ENCODE measurements at places on chromosomes 1 and 21. TPM values are rescaled to one million over a fixed set of nuclear protein-coding genes. Genes with fewer than 3 reads are reported as not detected.

The COL6A1 gene
- 0.40 TPM for total RNA-seq

DNA sequence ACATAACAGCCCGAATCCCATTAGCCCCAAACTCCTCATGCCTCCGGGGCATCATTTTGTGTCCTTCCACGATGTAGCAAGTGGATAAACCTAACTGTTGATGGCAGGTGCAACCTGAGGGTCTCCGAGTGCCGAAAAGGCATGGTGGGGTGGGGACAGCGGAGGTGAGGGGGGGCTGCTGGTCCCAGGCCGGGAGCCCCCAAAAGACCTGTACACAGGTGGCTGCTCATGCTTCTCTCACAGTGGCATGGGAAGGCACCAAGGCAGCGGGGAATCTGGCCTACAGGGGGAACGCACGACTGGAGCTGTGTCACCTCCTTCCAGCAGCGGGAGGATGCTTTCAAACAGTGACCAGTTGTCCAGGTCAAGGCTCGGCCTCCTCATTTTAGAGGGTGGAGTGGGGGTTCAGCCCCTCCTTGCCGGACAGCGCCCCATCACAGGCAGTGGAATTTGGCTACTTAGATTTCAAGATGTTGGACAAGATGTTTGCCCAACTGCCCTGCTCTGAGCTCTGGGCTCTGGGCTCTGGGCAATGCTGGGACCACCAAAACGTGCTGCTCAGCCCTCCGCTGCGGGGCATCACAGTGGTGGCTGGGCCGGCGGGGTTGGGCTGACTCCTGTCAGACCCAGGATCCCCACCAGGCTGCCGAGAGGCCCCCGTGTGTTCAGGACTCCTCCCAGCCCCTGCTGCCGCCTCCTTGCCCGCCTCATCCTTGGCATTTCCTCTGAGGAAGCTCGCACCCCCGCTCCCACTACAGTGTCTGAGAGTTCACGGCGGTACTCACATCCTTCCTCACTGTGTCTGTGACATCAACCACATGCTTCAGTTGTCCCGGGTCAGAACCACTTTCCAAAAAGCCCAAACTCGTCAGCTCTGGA, 7.6 kb downstream of the DNMT3L start:
- no peak overlapping the region for H3K4me3 ChIP-seq
- no peaks in the 10 kb centered on the region for H3K36me3 ChIP-seq
- H3K27ac ChIP-seq: no peak overlapping the region
- no peak for DNase-seq
- peaks cover 2% of the 10 kb centered on the region for H3K27me3 ChIP-seq
- H3K4me1 ChIP-seq: peaks cover 2% of the 10 kb centered on the region

The AMY2A gene
- not detected for total RNA-seq

GRCh38 chr1:117654493-117655219, 48.8 kb downstream of the TENT5C start:
- H3K4me3 ChIP-seq: no peak overlapping the region
- peaks cover 78% of the 10 kb centered on the region for H3K4me1 ChIP-seq
- H3K27ac ChIP-seq: peak overlapping the region; percentile 78

- no peak for DNase-seq
- peaks cover 11% of the 10 kb centered on the region for H3K36me3 ChIP-seq
- no peaks in the 10 kb centered on the region for H3K27me3 ChIP-seq
- H3K4me3 ChIP-seq: peak overlapping the region; percentile 79
- peak overlapping the region; percentile 89 for H3K27ac ChIP-seq
Measured at GRCh38 chr1:32073299-32074229, 825 bp downstream of the TMEM39B start.

DNA sequence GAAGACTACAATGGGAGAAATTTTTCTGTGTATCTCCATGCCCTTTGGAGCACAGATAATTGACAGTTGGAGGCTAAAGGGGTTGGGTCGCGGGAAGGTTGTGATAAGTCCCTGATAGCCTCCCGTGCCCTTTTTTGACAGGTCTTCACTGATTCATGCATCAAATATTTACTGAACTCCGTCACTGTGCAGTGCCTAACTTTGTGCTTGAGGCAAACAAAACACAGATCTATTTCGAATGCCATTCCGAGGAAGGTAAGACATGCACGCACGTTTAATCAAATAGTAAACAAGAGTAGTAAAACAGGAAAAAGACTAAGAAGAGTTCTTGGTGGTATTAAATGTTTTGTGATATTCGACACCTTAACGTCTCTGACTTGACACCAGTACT, 494 bp upstream of the PIP5K1A start:
- H3K4me1 ChIP-seq: peaks cover 37% of the 10 kb centered on the region
- no peaks in the 10 kb centered on the region for H3K27me3 ChIP-seq
- H3K36me3 ChIP-seq: peaks cover 17% of the 10 kb centered on the region

DNA sequence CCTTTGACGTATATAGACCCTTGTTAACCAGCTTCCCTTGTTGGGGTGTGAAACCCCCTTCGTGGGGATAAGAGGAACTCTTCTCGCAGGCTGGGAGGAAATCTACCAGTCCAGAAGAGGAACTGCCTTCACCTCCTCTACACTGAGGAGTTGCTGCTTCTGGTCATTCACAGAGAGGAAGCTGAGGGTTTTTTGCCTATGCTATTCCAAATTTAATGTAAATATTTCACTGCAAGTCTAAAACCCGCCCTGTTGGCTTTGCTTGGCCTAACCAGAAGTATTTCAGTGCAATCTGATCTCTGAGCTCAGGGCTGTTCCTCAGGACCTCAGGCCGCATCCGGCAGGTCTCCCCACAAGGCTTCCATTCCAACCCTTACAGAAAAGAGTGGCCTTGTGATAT, 150.1 kb downstream of the HIVEP3 start:
- no peak overlapping the region for H3K4me3 ChIP-seq
- peak; percentile 4 for DNase-seq
- no peak overlapping the region for H3K27ac ChIP-seq
- H3K4me1 ChIP-seq: peaks cover 5% of the 10 kb centered on the region
- no peaks in the 10 kb centered on the region for H3K36me3 ChIP-seq

DNA sequence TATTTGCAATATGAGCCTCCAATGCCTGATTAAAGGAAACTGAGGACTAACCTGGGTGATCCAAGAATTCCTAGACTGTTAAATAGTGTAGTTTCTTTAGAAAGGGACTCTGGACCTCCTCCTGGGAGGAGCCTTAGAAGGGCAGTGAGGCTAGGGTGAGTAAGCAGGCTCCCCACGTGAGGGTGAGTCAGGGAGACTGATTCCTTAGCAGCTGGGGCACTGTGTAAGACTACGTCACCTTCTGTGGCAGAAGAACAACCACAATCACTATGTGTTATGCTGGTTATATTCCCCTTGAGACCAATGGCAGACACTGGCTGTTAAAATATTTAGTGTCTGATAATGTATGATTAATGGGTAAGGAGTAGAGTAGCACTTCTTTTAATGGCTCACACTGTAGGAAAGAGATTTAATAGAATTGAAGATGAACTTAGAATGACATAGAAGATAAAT, 53.3 kb upstream of the SYT14 start:
- H3K27ac ChIP-seq: no peak overlapping the region
- H3K27me3 ChIP-seq: peaks cover 34% of the 10 kb centered on the region
- H3K4me1 ChIP-seq: peaks cover 6% of the 10 kb centered on the region
- H3K4me3 ChIP-seq: no peak overlapping the region

DNA sequence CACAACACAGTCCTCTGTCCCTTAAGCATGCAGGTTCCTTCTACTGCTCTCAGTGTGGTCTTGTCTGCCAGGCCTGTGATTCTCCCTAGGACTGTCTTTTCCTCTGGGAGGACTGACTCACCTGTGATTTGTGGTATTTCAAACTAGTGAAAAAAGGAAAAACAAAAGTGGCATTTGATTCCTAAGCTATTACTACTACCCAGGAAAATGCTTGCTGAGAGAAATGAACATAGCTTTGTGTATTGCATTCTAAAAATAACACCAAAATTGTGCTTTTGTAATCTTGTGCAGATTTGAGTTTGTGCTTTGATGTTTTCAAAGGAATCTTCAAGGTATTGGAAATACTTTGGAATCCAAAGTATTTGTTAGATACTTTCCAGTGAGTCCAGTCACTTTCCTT, 57.0 kb downstream of the GPR161 start:
- H3K27me3 ChIP-seq: no peaks in the 10 kb centered on the region
- H3K4me1 ChIP-seq: no peaks in the 10 kb centered on the region
- H3K27ac ChIP-seq: no peak overlapping the region
- no peak for DNase-seq
- peaks cover 4% of the 10 kb centered on the region for H3K36me3 ChIP-seq

The PEAR1 gene
- total RNA-seq: not detected

GRCh38 chr1:165824269-165824643, 3.2 kb upstream of the UCK2 start:
- no peaks in the 10 kb centered on the region for H3K36me3 ChIP-seq
- no peaks in the 10 kb centered on the region for H3K27me3 ChIP-seq
- H3K4me1 ChIP-seq: peaks cover 6% of the 10 kb centered on the region
- no peak for DNase-seq
- no peak overlapping the region for H3K27ac ChIP-seq

DNA sequence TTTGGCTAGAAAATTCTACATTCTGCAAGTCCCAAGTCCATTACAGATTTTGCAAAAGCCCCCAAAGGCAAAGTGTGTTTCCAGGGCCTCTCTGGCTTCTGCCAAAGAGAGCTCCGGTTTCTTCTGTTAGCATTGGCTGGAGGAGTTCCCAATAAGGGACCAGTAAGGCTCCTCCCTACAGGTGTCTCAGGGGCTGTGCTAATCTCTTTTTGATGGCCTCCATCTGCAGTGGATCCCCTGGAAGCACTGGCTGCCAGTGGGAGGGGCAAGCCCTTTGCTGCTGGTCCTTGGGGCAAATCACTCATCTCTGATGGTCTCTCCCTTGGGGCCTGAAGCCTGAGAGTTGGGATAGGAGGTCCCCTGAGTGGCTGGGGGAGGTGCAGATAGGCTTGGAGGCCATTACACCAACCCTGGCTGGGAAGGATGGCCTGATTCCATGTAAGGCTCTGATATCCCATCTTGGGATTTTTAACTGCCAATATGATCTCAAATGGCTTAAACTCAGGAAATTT, 89.1 kb upstream of the USP24 start:
- H3K27me3 ChIP-seq: peaks cover 13% of the 10 kb centered on the region
- no peaks in the 10 kb centered on the region for H3K36me3 ChIP-seq
- no peak overlapping the region for H3K27ac ChIP-seq

- peak; percentile 46 for DNase-seq
- H3K4me3 ChIP-seq: no peak overlapping the region
- peaks cover 4% of the 10 kb centered on the region for H3K36me3 ChIP-seq
- no peaks in the 10 kb centered on the region for H3K27me3 ChIP-seq
- H3K4me1 ChIP-seq: peaks cover 8% of the 10 kb centered on the region
Measured at GRCh38 chr1:236425031-236425663, 31.1 kb downstream of the EDARADD start.

DNA sequence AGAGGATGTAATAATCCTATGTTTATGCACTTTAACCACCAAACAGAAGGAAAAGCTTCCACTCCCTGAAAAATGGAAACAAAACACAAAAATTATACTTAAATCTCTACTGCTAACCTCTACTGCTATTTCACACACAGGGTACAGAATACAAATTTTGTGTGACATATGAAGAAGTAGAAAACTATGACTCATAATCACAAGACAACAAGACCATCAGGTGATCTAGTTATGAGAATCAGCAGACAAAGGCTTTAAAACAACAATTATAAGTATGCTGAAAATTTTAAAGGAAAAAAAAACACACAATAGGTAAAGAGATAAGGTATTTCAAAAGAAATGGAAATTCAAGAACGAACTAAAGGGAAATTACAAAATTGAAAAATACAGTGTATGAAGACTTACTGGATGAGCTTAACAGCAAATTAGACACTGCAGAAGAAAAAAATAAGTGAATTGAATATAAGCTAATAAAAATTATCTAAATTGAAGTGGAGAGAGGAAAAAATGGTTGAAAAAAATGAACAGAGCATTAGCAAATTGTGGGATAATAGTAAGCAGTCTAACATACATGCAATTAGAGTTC, 13.6 kb upstream of the NAV1 start:
- no peak for DNase-seq
- H3K27me3 ChIP-seq: no peaks in the 10 kb centered on the region
- no peaks in the 10 kb centered on the region for H3K4me1 ChIP-seq
- H3K4me3 ChIP-seq: no peak overlapping the region
- peaks cover 37% of the 10 kb centered on the region for H3K36me3 ChIP-seq

The OR2T2 gene
- not detected for total RNA-seq

Measured in activated CD4-positive, alpha-beta memory T cell treated with anti-CD3 and anti-CD28 coated beads for 36 hours (primary cell).